Astrocyte of the spinal cord (primary cell): ENCODE measurements at places on chromosomes 16 and 17.

DNA sequence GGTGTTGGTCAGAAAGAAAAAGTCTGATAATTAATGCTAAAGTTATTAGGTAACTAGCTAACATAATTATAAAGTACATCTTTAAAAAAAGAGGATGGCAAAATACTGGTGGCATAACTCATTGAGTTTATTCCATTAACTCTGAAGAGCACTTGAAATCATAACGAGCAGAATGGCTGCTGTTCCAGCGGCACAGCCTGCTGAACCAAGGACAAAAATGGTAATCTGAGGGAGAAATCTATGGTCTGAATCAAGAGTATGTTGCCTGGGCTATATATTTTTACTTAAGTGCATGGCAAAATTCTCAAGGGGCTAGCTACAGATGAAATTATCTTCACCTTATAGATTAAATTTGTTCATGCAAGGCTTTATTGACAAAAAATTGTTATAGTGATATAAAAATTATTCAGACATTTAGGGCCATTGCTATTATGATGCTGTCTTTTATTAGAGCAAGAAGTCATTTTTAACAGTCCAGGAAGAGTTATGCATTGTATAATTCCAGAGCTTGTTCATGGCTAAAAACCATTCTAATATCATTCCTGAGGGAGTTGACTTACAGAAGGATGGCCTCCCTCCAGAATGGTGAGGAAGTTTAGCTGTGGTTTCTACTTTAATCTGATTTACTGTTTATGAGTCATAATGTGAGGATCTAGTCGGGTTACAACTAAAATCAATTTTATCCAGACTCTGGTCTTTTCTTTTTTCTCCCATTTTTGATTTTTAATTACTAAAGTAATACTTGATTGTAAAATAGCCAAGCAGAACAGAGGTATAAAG is 41.4 kb upstream of the ANKFN1 start:
- peak; percentile 74 for DNase-seq

DNA sequence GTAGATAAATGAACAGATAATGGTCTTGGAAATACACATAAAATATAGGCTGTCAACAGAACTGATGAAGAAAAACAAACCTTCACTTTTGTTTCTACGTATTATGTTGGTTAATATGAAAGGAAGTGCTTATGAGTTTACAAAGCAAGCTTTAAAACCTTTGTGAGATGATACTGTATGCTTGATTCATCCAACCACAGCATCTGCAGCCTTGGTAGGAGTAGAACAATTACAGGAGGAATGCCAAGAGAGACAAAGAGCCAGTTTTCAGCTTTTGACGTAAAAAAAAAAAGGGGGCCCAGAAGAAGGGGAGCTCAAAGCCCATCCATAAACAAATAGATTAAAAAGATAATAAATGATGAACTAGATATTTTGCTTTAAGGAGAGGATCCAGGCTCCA is 13.3 kb downstream of the FAM20A start:
- DNase-seq: no peak

DNA sequence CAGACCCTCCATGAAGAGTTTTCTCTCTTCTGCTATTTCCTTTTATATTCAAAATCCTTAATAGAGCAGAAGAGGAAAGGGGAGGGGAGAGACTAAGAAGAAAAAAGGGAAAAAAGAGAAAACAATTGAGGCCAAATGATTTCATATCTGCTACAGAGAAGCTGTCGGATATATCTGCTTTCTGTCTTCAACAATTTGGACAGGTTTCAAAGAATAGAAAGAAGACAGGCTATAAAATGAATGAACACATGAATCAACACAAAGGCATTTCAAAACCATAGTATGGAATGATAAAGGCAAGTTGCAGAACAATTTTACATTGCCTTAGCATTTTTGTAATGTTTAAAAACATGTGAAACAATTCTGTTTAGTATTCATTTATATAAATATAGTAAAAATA is 4.7 kb upstream of the CMTR2 start:
- DNase-seq: no peak

DNA sequence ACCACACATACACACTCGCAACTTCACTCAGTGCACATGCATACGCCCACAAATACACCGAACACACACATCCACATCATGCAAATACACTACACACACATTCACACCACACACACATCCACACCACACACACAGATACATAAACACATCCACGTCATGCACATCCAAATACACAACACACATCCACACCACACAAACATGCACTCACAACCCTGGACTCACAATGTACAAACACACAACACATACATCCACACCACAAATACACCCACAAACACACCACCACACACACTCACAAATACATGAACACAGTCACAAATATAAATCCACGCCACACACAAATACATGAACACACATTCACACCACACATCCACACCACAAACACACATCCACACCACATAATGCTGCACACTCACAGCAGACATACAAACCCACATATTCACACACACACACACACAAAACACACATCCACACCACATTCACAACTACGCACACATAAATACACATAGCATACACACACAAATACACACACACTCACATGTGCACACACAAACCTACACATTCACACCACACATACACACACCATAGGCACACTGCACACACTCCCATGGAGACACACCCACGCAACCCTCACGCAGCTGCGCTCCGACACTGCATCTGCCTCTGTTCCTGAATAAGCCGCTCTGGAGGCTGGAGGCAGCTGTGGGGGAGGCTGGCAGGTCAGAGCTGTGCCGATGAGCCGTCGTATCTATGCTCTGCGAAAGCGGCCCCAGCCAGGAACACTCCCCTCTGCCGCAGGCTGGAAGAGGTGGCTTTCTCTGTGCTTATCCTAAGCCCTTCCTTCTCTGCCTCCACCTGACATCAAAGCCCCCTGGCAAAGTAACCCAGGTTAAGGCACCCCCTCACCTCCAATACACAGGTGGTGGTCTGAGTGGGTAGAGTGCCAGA is 141.8 kb downstream of the GRIN2A start:
- DNase-seq: no peak

GRCh38 chr16:55091213-55091870 is 160.7 kb downstream of the IRX5 start:
- no peak for DNase-seq

DNA sequence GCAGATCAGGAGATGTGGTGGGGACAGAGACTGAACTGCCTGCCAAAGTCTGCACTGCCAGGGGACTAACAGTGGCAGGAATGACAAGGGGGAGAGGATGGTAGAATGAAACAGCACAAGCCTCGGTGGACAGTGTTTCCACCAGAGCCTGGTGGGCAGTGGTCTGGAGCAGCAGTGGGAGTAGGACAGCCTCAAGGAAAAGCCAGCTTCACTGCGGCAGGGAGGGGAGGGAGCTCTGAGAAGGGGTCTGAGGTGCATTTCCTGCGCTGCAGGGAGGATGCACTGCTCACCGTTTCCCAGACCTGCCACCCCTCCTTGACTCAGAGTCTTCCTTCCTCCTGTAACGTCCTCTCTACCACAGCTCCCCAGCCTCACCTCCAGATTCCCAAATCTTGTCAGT is 33.8 kb downstream of the MARCHF10 start:
- DNase-seq: no peak

- no peak for DNase-seq
These were observed 5.5 kb downstream of the CCL17 start for GRCh38 chr16:57409870-57410587.

GRCh38 chr17:67376737-67377487 is at the start of gene PITPNC1:
Gene PITPNC1, plus strand, starts transcription at chr17:67377281.
- peak; percentile 91 for DNase-seq

DNA sequence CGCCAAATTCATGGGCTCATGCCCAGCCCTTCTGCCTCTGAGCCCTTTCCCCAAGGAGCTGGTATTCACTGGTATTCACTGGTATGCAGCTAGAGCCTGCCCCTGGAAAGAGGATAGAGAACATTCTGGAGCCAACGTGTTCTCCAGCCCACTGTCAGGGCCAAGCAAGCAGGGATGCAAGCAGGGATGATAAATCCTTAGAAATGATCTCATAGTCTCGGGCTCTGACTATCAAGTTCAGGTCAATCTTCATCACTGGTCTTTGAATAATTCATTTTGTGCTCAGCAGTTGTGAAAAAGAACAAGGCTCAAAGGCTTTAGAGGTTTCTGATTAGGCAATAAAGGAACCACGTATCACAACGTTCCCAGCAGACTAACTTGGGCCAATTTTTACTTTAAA is 57.3 kb downstream of the CACNG5 start:
- DNase-seq: no peak

DNA sequence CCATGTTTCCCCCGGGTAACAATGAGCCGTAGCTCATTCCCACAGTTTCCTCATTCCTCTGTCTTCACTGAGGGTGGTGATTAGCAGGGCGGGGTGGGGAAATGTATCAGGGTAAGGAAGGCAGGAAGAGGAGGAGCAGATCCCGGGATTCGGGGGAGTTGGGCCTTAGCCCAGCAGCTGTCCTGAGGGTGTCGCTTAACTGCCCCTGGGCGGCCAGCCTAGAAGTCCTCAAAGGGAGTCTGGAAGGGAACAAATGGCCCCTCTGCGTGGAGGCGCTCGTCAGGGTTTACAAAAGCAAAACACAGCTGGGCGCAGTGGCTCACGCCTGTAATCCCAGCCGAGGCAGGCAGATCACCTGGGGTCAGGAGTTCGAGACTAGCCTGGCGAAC is 14.3 kb downstream of the MLYCD start:
- DNase-seq: no peak

DNA sequence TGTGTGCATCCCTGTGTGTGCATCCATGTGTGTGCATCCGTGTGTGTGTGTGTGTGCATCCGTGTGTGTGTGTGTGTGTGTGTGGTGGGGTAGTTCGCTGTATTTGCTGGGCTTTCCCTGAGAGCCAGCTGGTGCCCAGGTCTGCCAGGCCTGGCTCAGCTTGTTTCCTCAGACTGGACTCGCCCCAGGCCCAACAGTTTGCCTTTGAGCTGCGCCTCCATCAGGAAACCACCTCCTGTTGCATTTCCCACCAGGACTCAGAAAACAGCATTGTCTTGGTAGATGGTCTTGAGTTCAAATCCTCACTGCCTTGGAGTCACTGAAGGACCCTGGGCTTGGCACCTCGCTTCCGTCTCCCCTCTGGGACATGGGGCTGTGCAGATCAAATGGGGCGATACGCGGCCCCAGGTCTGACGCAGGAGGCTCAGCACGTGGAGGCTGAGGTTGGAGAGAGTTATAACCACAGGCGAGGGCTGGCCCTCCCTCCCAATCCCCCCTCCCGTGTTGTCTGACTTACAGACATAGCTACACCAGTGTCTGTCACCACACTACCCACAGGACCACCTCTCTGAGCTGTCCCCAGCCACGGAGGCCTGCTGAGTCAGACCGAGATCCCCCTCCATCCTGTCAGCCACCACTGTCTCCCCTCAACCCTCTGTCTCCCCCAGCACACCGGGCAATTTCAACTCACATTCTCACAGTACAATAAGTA is 4.7 kb downstream of the ITGAE start:
- no peak for DNase-seq

GRCh38 chr17:48530887-48531272 is at the start of gene HOXB1:
Gene HOXB1, minus strand, starts transcription at chr17:48531011. Its CDS starts 107 bp downstream, at chr17:48530904.
- no peak for DNase-seq

DNA sequence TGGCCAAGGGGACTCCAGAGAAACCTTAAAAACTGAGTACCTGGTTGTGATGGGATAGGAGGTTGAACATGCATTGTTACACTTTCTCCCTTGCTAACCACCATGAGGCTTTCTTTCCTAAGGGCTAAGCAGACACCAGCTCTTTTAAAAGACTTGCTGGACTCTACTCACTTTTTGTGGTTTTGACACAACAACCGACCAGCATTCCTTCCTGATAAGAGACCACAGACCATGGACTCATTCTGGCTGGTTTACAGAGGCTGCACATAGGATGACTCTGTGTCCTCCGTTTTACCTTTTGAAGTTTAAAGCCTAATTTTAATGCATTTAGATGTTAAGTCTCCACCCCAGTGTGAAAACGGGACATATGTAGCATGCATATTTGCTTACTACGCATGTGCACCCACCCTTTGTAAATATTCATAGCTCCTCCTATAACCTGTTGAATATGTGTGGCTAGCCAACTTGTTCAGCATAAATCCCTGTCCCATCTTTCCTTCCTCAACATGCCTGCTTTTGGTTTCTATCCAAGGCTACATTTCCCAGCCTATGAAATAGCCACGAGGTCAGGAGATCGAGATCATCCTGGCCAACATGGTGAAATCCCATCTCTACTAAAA is 475.9 kb downstream of the GRIN2A start:
- peak; percentile 1 for DNase-seq

GRCh38 chr17:2030779-2031163 is 818 bp downstream of the DPH1 start:
- DNase-seq: no peak

GRCh38 chr17:77579131-77579530 is 379.4 kb upstream of the TNRC6C start:
- no peak for DNase-seq

GRCh38 chr16:31005350-31006085 is 4.9 kb downstream of the STX1B start:
- no peak for DNase-seq

DNA sequence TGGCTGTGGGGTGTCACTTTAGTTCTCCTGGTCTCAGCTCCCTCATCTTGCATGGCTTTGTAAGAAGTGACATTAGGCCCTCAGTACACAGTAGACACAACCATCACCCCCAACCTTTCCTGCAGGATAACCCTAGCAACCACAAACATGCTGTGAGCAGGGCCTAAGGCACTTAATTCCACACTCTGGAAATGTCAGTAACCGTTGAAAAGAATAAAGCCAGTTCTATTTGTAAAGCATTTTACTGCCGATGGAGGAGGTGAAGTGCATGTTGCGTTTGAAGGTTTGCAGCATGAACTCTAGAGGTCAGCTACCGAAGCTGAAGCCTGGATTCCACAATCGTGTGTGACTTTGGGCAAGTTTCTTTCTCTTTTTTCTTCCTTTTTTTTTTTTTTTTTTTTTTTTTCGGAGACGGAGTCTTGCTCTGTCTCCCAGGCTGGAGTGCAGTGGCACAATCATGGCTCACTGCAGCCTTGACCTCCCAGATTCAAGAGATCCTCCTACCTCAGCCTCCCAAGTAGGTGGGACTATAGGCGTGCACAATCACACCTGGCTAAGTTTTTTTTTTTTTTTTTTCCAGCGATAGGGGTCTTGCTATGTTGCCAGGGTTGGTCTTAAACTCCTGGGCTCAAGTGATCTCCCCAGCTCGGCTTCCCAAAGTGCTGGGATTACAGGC is 26.1 kb upstream of the TOB1 start:
- no peak for DNase-seq
